ENCODE measurements at places on chromosomes 13 and 19.

- H3K36me3 ChIP-seq: no peaks in the 10 kb centered on the region
- H3K27ac ChIP-seq: no peak overlapping the region
- H3K4me1 ChIP-seq: peaks cover 7% of the 10 kb centered on the region
- peaks cover 16% of the 10 kb centered on the region for H3K27me3 ChIP-seq
- no peak for DNase-seq
Measured at GRCh38 chr13:52597676-52598075, 44.6 kb upstream of the HNRNPA1L2 start.

GRCh38 chr13:99845161-99845874 lies 126.2 kb downstream of the ZIC5 start:
- no peaks in the 10 kb centered on the region for H3K4me1 ChIP-seq
- no peaks in the 10 kb centered on the region for H3K27me3 ChIP-seq
- no peaks in the 10 kb centered on the region for H3K36me3 ChIP-seq
- no peak overlapping the region for H3K4me3 ChIP-seq
- no peak overlapping the region for H3K27ac ChIP-seq
- DNase-seq: no peak

GRCh38 chr19:46896076-46896794 lies 35.4 kb downstream of the ARHGAP35 start:
- H3K36me3 ChIP-seq: no peaks in the 10 kb centered on the region
- no peak for DNase-seq
- H3K27me3 ChIP-seq: no peaks in the 10 kb centered on the region
- no peaks in the 10 kb centered on the region for H3K4me1 ChIP-seq
- H3K27ac ChIP-seq: no peak overlapping the region

DNA sequence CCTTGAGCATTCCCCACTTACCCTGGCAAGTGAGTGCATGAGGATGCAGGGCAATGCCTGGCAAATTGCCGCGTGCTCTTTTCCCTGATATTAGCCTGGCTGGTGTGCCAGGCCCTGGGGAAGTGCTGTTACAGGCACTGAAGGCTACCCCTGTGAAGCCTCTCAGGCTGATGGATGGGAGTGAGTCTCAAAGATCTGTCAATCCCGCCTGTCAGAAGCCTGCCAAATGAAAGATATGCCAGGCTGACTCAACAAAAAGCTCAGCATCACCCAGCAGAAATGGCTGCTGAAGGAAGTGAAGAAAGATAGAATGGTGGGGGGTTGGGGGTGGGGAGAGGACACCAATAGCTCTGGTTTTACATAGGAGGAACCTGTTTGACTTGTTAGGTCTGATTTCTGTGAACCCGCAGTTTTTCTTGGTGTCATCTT lies 112.1 kb downstream of the LACC1 start:
- no peaks in the 10 kb centered on the region for H3K4me1 ChIP-seq
- no peak overlapping the region for H3K4me3 ChIP-seq
- H3K27ac ChIP-seq: no peak overlapping the region
- no peaks in the 10 kb centered on the region for H3K36me3 ChIP-seq

DNA sequence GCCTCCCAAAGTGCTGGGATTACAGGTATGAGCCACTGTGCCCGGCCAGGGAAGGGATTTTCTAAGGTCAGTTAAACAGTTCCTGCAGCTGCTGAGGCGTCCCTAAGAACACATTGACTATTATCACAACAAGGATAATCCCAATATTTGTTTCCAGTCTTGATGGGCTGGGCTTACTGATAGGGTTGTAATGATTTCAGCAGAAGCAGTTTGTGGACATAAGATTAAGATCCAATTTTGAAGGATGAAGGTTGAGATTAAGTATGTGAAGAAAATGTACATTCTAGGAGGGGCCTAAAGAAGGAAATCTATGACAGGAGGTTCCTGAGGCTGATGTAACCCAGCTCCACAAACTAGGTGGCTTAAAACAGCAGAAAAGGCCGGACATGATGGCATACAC lies 10.7 kb upstream of the CCDC124 start:
- no peak overlapping the region for H3K4me3 ChIP-seq
- H3K4me1 ChIP-seq: no peaks in the 10 kb centered on the region
- no peaks in the 10 kb centered on the region for H3K27me3 ChIP-seq
- DNase-seq: no peak
- no peaks in the 10 kb centered on the region for H3K36me3 ChIP-seq
- no peak overlapping the region for H3K27ac ChIP-seq

GRCh38 chr19:28039677-28040381 lies 1173.1 kb downstream of the UQCRFS1 start:
- H3K36me3 ChIP-seq: no peaks in the 10 kb centered on the region
- no peak for DNase-seq
- no peaks in the 10 kb centered on the region for H3K27me3 ChIP-seq
- no peak overlapping the region for H3K27ac ChIP-seq

DNA sequence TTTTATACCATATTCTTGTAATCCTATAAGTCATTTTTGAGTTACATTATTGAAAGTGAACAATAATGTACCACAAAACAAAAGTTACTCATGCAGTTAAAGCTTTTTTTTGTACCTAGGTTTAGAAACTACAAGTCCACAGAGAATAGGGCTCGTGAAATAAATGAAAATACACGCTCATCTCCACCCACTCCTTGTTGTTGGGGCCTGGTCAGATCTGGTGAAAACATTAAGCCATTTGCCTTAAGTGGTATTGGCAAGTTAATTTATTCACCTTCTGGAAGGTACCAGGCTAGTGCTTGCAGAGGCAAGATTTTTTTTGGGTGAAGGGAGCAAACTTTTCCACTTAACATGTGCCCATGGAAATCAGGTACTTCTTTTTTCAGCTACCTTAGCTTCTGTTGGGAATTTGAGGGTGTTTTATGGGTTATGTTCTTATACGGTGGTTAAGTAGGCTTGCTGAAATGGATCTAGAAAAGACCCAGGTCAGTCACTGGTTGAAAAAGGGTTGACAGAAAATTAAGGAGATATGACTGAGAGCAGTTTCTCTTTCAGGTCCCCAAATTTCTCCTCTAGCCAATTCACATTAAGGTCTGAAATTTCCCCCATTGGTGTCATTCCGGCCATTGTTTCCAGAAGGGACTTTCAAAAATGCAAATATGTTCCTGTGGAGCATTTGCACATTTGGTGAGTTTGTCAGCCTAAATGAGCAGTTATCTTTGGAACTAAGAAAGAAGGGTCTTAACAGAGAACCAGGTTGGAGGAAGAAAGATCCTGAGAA lies 143.3 kb downstream of the KCNRG start:
- no peaks in the 10 kb centered on the region for H3K36me3 ChIP-seq
- DNase-seq: no peak
- H3K27ac ChIP-seq: no peak overlapping the region
- no peaks in the 10 kb centered on the region for H3K27me3 ChIP-seq

GRCh38 chr19:39696387-39696786 lies 7.9 kb upstream of the LGALS14 start:
- H3K4me3 ChIP-seq: no peak overlapping the region
- H3K36me3 ChIP-seq: no peaks in the 10 kb centered on the region
- H3K27ac ChIP-seq: no peak overlapping the region
- no peak for DNase-seq
- no peaks in the 10 kb centered on the region for H3K27me3 ChIP-seq
- H3K4me1 ChIP-seq: no peaks in the 10 kb centered on the region

DNA sequence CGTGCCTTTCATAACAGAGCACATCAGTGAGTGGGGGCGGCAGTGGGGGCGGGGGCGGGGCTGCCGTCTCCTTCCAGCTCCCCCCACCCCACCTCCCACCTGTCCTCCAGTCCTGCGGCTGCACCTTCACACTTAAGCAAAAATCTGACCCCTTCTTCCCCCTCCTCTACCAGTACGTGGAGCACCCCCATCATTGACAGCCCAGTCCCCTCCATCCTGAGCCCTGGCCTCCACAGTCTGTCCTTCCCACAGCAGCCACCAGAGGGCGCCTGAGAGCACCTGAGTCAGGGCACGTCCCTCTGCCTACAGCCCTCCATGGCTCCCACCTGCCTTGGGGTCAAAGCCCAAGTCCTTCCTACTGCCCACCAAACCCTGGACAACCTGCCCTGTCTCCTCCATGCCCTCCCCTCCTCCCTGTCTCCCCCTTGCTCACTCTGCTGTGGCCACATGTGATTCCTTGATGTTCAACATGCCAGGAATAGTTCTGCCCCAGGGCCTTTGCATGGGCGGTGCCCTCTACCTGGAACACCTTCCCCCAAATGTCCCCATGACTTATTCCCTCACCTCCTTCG lies 4.0 kb downstream of the EBI3 start:
- H3K27ac ChIP-seq: no peak overlapping the region
- H3K4me3 ChIP-seq: no peak overlapping the region
- H3K36me3 ChIP-seq: no peaks in the 10 kb centered on the region
- peaks cover 14% of the 10 kb centered on the region for H3K27me3 ChIP-seq
- DNase-seq: peak; percentile 36

GRCh38 chr13:104296286-104296685 lies 1230.1 kb upstream of the SLC10A2 start:
- DNase-seq: no peak
- no peaks in the 10 kb centered on the region for H3K4me1 ChIP-seq
- no peak overlapping the region for H3K4me3 ChIP-seq
- no peaks in the 10 kb centered on the region for H3K27me3 ChIP-seq

GRCh38 chr19:31075146-31075655 lies 274.0 kb downstream of the TSHZ3 start:
- no peaks in the 10 kb centered on the region for H3K27me3 ChIP-seq
- H3K4me1 ChIP-seq: no peaks in the 10 kb centered on the region
- no peak overlapping the region for H3K27ac ChIP-seq
- no peaks in the 10 kb centered on the region for H3K36me3 ChIP-seq

GRCh38 chr13:114100446-114101357 lies 31.7 kb downstream of the RASA3 start:
- H3K36me3 ChIP-seq: peaks cover 53% of the 10 kb centered on the region
- DNase-seq: no peak
- no peak overlapping the region for H3K27ac ChIP-seq

DNA sequence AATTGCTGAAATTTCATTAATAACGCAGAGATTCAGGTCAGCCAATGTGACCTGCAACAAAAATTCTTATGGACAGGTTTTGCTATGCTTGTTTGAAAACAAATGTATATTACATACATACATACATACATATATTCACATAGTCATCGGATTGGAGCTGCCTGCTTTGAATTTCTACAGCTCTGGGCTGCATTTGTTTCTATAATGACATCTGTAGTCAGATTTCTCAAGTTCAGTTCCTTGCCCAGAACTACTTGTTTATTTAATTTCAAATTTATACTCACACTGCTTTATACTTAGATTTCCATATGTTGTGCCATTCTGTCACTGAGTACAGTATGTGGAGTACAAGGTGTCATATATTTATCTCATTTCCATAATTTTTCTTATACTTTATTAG lies 2775.0 kb downstream of the PCDH9 start:
- no peak overlapping the region for H3K27ac ChIP-seq
- DNase-seq: no peak
- no peaks in the 10 kb centered on the region for H3K27me3 ChIP-seq
- H3K4me3 ChIP-seq: no peak overlapping the region
- no peaks in the 10 kb centered on the region for H3K4me1 ChIP-seq
- no peaks in the 10 kb centered on the region for H3K36me3 ChIP-seq

DNA sequence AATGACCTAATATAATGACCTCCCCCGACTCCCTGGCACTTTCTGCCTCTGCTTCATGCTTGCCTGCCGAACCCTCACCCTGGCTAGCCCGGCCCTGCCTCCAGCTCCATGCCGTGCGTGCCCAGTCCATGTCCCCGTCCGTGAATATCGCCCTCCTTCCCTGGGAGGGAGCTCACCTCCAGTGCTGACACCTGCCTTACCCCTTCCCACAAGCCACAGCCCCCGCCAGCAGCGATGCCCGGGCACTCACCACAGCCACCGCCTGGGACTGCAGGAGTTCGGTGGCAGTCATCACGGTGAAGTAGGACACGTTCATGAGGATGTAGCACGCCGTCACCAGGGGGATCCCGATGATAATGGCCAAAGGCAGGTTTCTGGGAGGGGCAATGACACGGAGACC lies 10.0 kb downstream of the SLC7A9 start:
- no peak overlapping the region for H3K4me3 ChIP-seq
- H3K27me3 ChIP-seq: no peaks in the 10 kb centered on the region
- H3K27ac ChIP-seq: no peak overlapping the region
- no peaks in the 10 kb centered on the region for H3K4me1 ChIP-seq
- DNase-seq: no peak
- no peaks in the 10 kb centered on the region for H3K36me3 ChIP-seq

- no peak overlapping the region for H3K27ac ChIP-seq
- peaks cover 59% of the 10 kb centered on the region for H3K4me1 ChIP-seq
- no peaks in the 10 kb centered on the region for H3K27me3 ChIP-seq
Measured at GRCh38 chr19:5627395-5627904, 4.6 kb downstream of the SAFB start.

GRCh38 chr13:109140054-109140453 lies 510.6 kb downstream of the MYO16 start:
- no peaks in the 10 kb centered on the region for H3K27me3 ChIP-seq
- H3K4me3 ChIP-seq: no peak overlapping the region
- no peaks in the 10 kb centered on the region for H3K4me1 ChIP-seq
- DNase-seq: no peak

DNA sequence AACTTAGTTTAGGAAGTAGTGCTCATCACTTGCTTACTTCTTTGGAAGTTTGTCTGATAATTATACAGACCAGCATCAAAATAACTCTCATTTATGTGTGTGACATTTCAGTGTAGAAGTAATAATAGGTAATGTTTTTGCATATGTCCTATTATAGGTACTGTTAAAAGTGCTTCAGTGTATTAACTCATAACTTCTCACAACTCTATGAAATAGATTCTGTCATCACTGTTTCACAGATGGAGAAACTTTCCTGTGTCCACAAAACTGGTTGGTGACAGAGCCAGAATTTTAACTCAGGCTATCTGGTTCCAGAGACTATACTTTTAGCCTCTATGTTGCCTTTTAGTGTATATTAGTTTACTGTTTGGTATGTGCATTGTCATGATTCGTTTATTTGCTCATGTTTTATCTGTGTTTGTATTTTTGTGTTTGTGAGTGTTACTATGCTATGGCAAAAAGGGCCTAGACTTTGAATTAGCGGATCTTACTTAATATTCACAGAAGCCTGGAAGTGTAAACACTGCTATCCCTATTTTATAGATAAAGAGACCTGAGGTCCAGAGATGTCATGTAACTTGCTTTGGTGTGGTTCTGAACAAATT lies 12.7 kb downstream of the LPAR6 start:
- no peaks in the 10 kb centered on the region for H3K27me3 ChIP-seq
- no peaks in the 10 kb centered on the region for H3K36me3 ChIP-seq
- H3K27ac ChIP-seq: peak overlapping the region; percentile 2
- H3K4me1 ChIP-seq: peaks cover 13% of the 10 kb centered on the region
- no peak for DNase-seq

DNA sequence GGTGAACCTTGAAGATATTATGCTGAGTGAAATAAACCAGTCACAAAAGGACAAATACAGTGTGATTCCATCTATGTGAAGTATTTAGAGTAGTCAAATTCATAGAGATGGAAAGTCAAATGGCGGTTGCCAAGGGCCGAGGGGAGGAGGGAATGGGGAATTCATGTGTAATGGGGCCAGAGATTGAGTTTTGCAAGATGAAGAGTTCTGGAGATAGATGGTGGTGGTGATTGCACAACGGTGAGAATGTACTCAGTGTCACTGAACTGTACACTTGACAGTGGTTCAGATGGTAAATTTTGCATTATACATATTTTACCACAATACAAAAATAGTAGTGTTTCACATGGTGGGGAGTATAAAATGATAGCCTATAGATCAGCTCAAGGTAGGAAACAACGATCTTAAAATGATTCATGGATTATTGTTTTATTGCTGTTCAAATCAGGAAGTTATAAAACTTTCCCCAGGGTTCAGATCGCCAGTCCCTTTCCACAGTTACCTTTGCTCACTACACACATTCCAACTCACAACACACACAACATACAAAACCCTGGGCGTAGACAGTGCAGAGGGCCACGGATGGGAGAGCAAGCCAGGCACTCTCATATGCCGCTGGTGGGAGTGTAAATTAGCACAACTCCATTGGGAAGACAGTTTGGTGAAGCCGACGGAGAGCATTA lies 219.9 kb downstream of the ZIC5 start:
- H3K4me1 ChIP-seq: no peaks in the 10 kb centered on the region
- H3K27ac ChIP-seq: no peak overlapping the region
- no peak overlapping the region for H3K4me3 ChIP-seq
